ENCODE measurements at places on chromosomes 6 and 20.
A peak's percentile ranks its signal among the peaks of the same experiment; 100 is the strongest.

- peak; percentile 65 for DNase-seq
Measured at GRCh38 chr6:15363523-15364400, 117.9 kb downstream of the JARID2 start.

GRCh38 chr6:20711518-20711917 lies 177.3 kb downstream of the CDKAL1 start:
- no peak for DNase-seq

DNA sequence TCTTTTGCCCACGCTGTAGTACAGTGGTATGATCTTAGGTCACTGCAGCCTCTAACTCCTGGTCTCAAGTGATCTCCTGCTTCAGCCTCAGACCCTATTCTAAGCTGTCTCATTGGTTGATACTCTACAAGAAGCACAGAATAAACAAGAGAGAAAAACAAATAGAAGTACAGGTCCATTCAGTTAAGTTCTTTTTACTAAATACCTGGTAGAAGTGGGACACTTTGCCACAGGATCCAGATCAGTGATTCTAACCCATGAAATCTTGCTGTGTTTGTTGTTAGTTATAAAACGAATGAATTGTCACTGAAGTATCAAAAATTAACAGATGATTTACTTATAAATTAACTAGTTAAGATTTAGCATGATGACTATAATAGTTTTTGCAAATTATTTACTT lies 76.7 kb downstream of the SCAND1 start:
- no peak for DNase-seq

DNA sequence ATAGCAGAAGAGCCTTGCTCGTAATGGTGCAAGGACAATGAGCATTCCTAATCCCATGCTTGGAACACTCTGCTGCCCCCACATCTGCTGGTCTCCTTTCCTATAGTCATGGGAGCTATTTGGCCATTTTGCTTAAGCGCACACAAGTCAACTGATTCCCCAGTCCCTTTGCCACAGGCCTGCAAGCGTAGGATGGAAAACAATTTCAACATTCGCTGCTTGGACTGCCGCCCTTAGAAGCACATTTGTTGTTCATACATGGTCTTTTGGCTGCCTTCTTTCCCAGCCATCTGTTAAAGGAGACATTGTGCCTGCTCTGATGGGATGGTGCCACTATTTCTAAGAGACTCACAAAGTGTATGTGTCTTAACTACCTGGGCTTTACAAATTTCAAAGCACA lies 96.9 kb downstream of the RFX6 start:
- DNase-seq, result no peak

GRCh38 chr6:40440053-40440452 lies 147.1 kb downstream of the LRFN2 start:
- DNase-seq, result no peak

- DNase-seq, result no peak
Measured at GRCh38 chr6:17902974-17903373, 84.5 kb downstream of the KIF13A start.

DNA sequence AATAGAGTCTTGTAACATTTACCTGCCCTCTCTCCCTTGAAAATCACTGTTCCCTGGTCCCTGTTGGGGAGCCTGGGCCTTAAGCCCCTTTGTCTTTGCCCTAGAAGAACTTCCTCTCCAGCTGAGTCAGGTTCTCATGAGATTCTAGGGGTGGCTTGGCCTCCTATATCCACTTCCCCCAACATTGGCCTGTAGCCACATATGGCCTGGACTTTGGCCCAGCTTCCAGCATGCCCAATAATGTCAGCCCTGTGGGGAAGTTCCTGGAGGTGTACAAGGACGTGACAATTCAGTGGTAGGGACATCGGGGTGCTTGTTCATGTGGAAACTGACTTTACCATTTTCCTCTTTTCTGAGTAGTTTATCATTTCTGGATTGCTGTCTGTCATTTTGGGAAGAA lies 17.2 kb upstream of the MAS1L start:
- no peak for DNase-seq

GRCh38 chr6:157682856-157683481 lies 140.1 kb upstream of the SNX9 start:
- no peak for DNase-seq

DNA sequence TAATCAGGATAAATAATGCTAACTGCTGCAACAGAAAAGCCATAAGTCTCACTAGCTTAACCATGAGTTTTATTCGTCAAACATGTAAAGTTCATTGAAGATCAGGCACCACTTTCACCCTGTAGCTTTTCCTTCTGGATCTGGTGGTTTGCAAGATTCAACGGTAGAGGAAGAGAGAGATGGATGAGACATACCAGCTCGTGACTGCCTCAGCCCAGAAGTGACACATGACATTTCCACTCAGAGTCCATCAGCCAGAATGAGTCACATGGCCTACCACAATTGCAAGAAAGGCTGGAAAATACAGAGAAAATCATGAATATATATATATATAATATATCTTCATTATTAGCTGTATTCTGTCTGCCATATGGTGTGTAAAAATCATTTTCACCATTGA lies 29.0 kb downstream of the SPTLC3 start:
- DNase-seq, result no peak

DNA sequence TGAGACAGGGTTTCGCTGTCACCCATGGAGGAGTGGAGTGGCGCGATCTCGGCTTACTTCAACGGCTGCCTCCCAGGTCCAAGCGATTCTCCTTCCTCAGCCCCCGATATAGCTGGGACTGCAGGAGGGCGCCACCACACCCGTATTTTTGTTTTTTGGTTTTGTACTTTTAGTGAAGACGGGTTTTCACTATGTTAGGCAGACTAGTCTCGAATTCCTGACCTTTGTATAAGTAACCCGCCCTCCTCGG lies 115.4 kb upstream of the BTN3A2 start:
- no peak for DNase-seq

DNA sequence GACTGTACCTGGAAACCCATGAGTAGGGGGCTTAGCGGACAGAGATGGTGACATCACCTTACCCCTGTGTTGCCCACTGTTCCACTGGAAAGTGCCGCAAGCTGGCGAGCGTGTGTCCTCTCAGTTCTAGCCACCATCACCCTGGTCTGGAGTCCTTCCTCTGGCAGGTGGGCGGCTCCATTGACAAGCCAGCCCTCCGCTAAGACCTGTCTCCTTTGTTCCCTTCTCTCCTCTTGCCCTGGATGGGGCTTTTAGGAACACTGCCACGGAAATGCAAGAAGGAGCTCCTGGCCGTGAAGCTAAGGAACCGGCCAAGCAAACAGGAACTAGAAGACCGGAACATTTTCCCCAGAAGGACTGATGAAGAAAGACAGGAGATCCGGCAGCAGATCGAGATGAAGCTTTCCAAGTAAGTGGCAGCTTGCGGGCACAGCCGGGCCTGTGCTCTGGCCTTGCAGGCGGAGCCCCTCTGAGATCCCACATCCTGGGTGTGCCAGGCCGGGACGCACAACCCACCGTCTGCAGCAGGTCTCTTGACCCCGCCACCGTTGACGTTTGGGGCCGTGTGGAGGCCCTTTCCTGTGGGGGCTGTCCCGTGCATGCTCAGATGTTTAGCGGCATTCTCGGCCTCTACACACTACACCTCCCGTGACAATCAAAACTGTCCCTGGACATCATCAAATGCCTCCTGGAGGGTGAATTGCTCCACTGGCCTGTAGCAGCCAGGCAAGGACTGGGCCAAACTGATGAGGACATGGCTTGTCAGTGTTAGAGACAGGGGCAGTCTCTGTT lies 127.5 kb downstream of the SYCP2 start:
- DNase-seq, result no peak

DNA sequence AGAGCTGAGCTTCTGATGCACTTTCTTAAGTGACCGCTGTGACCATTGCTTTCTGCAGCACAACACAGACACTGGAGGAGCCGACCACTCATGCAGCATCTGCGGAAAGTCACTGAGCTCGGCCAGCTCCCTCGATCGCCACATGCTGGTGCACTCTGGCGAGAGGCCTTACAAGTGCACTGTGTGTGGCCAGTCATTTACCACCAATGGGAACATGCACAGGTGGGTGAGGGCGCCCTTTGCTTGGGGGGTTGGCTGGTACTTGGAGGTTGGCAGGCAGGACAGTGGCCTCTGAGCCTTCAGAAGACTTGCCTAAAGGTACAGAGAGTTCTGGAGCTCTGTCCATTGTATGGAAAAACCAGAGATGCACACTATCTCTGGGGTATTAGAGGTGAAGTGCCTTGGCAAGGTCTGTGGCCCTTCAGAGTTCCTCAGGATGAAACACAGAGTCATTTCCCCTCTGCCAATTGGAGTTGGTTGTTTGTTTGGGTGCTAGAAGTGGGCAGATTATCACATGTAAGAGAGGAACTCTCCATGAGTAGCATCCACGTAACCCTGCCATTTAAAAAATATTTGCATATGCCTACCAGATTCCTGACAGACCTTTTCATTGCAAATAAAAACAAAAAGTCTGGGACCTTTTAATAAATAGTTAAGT lies 81.5 kb downstream of the RREB1 start:
- DNase-seq, result no peak

DNA sequence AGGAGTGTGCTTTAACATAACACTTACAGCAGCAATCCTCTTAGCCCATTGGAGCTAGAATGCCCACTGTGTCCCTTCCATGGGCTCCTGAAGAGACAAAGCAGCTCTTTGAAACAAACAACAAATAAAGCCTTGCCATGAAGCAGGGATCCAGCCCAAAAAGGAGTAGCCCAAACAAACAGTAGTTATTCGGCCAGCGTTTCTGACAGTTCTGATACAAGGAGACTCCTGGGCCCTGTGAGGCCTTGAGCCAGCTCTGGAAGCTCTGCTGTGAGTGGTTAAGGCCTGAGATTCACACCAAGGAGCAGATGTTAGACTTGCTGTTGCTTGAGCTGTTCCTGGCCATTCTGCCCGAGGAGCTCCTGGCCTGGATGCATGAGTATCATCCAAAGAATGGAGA lies 16.9 kb upstream of the ZSCAN16 start:
- no peak for DNase-seq

GRCh38 chr20:17570347-17571152 lies 675 bp downstream of the DSTN start:
- DNase-seq, result peak; percentile 36

GRCh38 chr6:36083446-36083845 lies 46.9 kb upstream of the MAPK13 start:
- no peak for DNase-seq

DNA sequence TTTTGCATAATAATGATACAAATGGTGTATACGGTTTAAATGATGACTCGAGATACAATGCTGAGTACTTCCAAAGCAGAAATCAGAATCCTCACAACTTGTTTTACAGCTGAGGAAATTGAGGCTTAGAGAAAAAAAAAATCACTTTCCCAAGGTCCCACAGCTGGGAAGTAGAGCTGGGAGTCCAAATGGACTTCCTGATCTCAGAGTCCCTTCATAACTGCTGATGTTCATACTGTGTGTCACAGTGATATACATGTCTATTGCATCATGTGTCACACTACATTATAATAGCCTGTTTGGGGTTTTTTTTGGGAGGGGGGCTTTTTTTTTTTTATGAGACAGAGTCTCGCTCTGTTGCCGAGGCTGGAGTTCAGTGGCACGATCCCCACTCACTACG lies 8.5 kb downstream of the HM13 start:
- DNase-seq, result no peak

GRCh38 chr6:33160728-33161344 lies 31.4 kb downstream of the COL11A2 start:
- DNase-seq, result peak; percentile 23

DNA sequence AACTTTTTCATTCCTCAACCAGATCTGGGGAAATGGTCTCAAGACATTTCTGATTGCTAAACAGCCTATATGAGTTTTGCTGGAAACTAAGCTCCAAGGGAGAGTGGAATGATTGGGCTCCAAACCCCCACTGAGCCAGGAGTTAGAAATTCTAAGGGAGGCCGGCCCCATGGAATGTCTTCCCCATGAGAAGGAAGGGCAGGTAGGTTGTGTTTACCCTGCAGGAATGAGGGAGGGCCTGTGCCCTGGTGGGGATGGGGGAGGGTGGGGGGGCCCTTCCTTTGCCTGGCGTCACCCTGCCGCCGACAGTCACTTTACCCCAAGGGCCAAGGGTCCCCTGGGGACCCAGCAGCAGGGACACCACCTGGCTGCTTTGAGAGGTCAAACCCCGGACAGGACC lies 298.9 kb downstream of the TFAP2C start:
- no peak for DNase-seq

- no peak for DNase-seq
Measured at GRCh38 chr6:170063851-170064602, 226.9 kb downstream of the DLL1 start.

- no peak for DNase-seq
Measured at GRCh38 chr6:141521440-141521839, 611.3 kb upstream of the GJE1 start.

- DNase-seq, result no peak
Measured at GRCh38 chr6:67757465-67758033, 877.5 kb upstream of the ADGRB3 start.

DNA sequence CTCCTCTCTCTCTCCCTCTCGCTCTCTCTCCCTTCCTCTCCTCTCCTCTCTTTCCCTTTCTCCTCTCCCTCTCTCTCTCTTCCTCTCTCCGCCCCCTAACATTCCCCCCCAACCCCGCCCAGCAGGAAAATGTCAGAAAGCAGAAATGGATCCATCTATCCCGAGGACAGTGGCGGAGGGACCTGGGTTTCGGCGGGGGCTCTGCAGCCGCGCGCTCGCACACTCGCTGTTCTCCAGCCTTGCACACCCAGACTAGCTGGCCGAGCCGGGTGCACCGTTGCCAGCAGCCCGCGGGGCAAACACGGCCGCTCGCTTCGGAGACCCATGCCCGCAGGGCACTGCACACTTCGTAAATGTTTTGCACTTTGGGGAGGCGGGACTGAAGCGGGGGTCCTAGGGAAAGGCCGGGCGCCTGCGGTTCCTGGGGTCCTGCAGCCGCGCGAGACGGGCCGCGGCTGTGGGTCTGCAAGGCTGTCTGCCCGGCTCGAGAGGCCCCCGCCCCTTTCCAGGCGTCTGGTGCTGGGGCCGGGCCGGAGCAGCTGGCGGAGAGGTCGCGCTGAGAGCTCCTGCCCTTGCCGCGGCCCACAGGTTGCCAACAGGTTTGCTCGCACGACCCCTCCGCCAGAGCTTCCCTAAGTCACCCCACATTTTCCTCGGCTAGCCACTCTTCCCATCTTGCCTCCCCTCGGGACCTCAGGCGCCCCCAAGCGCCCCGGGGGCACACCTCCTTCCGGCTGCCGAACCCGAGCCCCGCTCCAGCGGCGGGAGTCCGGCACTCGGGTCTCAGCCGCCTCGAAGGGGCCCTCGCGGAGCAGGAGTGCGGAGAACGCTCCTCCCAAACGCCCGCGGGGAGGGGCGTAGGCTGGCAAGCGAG lies 818 bp upstream of the MDGA1 start:
- peak; percentile 63 for DNase-seq

GRCh38 chr6:68497927-68498326 lies 137.2 kb upstream of the ADGRB3 start:
- no peak for DNase-seq

GRCh38 chr6:84089552-84089951 lies 56.0 kb downstream of the MRAP2 start:
- no peak for DNase-seq

DNA sequence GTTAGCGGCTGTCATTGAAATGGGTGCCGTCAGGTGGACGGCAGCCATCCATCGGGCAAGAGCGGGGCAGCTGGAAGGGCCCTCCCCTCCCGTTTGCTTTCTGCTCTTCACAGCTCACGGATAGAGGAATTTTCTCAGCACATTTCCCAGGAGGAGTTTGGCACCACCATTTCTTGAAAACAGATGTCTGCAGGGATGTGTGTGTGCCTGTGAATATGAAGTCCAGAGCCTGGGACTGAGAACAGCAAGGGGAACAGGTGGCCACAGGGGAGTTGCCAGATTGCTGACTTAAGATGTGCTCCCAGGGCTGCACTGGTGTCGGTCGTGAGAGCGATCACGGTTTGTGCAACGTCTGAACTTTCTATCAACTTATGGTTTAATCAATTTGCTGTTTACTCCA lies 22.1 kb upstream of the ECI2 start:
- no peak for DNase-seq
